Glutamatergic neuron (in vitro differentiated cells): ENCODE measurements at places on chromosomes 12 and 14. TPM values are rescaled to one million over a fixed set of nuclear protein-coding genes. Genes with fewer than 3 reads are reported as not detected.

The VTI1B gene
- total RNA-seq: 77.7 TPM

The IL23A gene
- 0.42 TPM for total RNA-seq

The SNW1 gene
- 71.8 TPM for total RNA-seq

DNA sequence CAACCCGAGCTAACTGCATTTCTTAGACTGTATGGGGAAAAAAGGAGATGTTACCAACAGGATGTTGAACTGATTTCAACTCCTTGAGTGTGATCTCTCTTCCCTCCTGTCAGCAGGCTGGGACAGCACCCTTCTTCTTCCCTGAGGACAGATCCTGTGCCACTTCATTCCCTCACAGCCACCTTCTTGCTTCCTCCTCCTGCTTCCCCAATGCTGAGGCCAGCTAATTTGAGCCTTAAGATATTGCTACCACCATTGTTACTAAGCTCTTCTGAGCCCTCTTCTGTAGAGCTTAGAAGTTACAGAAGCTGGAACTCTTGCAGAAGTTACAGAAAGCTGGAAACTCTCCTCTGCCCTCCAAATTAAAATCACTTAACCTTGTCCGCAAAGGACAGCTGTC, 88.8 kb downstream of the SPTSSA start:
- H3K27me3 ChIP-seq: no peaks in the 10 kb centered on the region
- no peak for DNase-seq
- no peaks in the 10 kb centered on the region for H3K36me3 ChIP-seq
- no peaks in the 10 kb centered on the region for H3K4me1 ChIP-seq
- H3K4me3 ChIP-seq: no peak overlapping the region

DNA sequence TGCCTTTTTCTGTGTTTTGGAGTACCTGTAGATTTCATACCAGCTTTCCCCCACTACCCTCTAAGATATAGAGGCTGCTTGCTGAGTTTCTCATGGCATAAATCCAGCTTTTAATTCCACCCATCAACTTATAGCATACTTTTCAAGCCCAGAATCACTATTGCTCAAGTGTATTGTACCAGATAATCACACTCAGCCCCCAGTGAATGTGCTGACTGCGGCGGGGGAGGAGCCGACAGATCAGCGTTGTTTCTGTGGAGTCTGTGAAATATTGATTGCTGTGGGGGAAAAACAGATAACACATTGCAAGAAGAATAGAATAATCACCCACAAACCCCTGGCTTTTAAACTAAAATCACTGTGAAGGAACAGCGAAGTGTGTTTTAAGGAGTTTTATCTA, 296.1 kb downstream of the TMEM132D start:
- peaks cover 3% of the 10 kb centered on the region for H3K27me3 ChIP-seq
- no peak overlapping the region for H3K4me3 ChIP-seq
- no peak for DNase-seq
- H3K27ac ChIP-seq: no peak overlapping the region
- H3K36me3 ChIP-seq: no peaks in the 10 kb centered on the region
